ENCODE measurements at places on chromosomes 6 and 20. TPM values are rescaled to one million over a fixed set of nuclear protein-coding genes. Genes with fewer than 3 reads are reported as not detected.

DNA sequence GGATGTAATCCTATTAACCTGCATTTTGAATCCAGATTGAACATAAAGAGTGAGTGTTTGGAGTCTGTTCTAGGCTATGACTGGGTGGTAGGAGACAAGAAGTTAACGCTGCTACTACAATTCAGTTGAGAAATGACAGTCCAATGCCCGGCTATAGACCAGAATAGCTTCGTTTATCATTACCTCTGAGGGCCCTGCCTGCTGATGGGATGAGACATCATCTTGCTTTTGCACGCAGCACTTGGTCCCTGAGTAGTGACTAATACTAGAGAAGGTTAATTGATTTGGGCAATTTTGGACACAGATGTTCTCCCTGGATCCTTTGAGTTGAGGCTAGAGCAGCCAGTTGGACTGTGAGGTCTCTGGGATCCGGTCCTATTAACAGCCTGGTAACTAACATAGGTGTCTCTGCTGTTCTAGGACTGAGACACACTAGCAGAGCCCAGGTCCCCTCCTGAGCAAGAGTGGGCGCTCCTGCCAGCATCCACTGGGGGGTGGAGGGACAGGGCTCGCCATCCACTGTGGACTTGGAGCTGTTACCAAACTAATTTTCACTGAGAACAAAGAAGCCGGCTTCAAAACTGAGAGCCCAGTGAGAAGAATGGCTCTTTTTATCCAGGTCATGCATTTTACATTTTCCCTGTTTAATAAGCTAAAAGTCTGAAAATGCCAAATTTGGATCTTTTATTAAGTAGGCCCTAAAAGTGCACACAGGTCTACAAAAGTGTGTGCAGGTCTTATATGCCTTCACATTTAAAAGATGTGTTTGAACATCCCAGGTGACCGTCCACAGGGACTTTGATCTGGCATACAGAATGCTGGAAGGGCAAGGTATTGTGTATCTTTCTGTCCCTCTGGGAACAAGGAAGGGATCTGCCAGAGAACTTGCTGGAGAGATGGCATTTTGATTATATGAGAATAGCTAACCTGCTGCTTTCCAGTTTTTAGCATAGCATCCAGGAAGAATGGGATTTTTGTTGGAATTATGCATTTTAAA, 212.5 kb downstream of the CDH4 start:
- no peak for DNase-seq
- no peaks in the 10 kb centered on the region for H3K36me3 ChIP-seq
- no peaks in the 10 kb centered on the region for H3K27me3 ChIP-seq
- H3K4me3 ChIP-seq = no peak overlapping the region
- no peak overlapping the region for H3K27ac ChIP-seq

GRCh38 chr6:137363805-137364138, 130.4 kb downstream of the OLIG3 start:
- H3K27me3 ChIP-seq = no peaks in the 10 kb centered on the region
- H3K4me3 ChIP-seq = no peak overlapping the region
- no peak overlapping the region for H3K27ac ChIP-seq
- no peaks in the 10 kb centered on the region for H3K4me1 ChIP-seq

GRCh38 chr6:25612666-25613065, 39.3 kb upstream of the SCGN start:
- no peak for DNase-seq
- H3K4me3 ChIP-seq = no peak overlapping the region
- no peaks in the 10 kb centered on the region for H3K27me3 ChIP-seq
- no peak overlapping the region for H3K27ac ChIP-seq
- no peaks in the 10 kb centered on the region for H3K4me1 ChIP-seq

GRCh38 chr6:89597988-89598387, 40.6 kb downstream of the LYRM2 start:
- H3K27ac ChIP-seq = no peak overlapping the region
- no peaks in the 10 kb centered on the region for H3K27me3 ChIP-seq
- H3K4me1 ChIP-seq = no peaks in the 10 kb centered on the region
- H3K4me3 ChIP-seq = no peak overlapping the region
- no peaks in the 10 kb centered on the region for H3K36me3 ChIP-seq
- DNase-seq = peak; percentile 57

DNA sequence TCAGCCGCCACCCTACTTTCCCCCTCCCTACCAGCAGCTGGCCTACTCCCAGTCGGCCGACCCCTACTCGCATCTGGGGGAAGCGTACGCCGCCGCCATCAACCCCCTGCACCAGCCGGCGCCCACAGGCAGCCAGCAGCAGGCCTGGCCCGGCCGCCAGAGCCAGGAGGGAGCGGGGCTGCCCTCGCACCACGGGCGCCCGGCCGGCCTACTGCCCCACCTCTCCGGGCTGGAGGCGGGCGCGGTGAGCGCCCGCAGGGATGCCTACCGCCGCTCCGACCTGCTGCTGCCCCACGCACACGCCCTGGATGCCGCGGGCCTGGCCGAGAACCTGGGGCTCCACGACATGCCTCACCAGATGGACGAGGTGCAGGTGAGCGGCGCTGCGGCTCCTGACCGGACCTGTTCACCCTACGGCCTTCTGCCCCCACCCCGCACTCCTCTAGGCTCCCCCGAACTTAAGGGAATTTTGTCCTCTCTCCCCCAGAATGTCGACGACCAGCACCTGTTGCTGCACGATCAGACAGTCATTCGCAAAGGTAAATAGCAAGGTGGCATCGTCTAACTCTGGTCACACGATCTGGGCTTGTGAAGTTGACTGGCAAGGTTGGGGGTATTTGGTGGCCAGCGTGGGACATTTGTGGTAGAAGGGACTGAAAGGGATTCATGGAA, 2.3 kb downstream of the TFAP2C start:
- peaks cover 83% of the 10 kb centered on the region for H3K27me3 ChIP-seq
- H3K27ac ChIP-seq = no peak overlapping the region
- H3K4me3 ChIP-seq = no peak overlapping the region
- H3K36me3 ChIP-seq = no peaks in the 10 kb centered on the region

DNA sequence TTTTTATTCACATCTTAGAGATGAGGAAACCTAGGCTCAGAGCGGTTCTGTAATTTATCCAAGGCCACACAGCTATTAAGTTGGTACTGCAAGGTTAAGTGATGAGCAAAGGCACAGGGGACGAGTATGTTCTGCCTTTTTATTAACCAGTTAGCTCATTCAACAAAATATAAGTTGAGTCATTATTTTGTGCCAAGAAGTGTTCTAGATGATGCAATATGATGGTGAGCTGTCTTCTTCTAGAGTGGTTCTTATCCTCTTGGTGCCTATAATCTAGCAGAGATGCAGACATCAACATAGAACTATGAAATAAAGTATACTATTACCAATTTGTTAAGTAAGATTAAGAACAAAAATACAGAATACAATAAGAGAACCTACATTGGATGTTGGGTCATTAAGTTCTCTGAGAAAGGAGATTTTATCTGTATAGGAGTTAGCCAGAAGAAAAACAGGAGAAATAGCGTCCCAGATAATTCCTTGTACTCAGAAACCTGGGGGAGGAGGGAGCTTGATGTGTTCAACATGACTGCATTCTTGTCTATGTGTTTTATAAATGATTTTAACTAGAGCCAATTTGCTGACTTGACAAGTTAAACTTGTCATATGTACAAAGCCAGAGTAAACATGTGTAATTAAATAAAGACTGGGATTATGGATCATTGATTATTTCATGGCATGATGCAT, 122.3 kb downstream of the TBXT start:
- no peaks in the 10 kb centered on the region for H3K27me3 ChIP-seq
- H3K27ac ChIP-seq = no peak overlapping the region
- DNase-seq = no peak
- H3K4me3 ChIP-seq = no peak overlapping the region
- no peaks in the 10 kb centered on the region for H3K4me1 ChIP-seq

DNA sequence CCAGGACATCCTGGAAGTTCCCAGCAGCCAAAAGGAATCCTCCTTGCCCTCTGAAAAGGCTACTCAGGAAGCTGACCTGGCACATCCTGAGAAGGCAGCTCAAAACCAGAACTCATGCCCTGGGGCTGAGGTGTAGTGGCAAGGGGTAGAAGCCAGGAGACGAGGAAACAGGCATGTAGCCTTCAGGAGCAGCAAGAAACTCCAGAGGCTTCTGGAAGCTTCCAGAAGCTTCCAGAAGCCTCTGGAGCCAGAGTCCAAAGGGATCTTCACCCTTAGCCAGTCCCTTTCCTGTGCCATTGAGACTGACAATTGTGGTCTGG, 43.9 kb downstream of the BMP7 start:
- peaks cover 54% of the 10 kb centered on the region for H3K4me1 ChIP-seq
- peaks cover 20% of the 10 kb centered on the region for H3K27me3 ChIP-seq
- no peak for DNase-seq
- no peak overlapping the region for H3K4me3 ChIP-seq
- H3K36me3 ChIP-seq = no peaks in the 10 kb centered on the region
- H3K27ac ChIP-seq = no peak overlapping the region

GRCh38 chr6:148329596-148330381, 12.8 kb upstream of the SASH1 start:
- peak overlapping the region; percentile 47 for H3K27ac ChIP-seq
- no peak overlapping the region for H3K4me3 ChIP-seq
- DNase-seq = peak; percentile 51
- no peaks in the 10 kb centered on the region for H3K36me3 ChIP-seq
- H3K27me3 ChIP-seq = peaks cover 2% of the 10 kb centered on the region

GRCh38 chr20:47659904-47660601, 125.2 kb downstream of the SULF2 start:
- H3K27me3 ChIP-seq = no peaks in the 10 kb centered on the region
- H3K36me3 ChIP-seq = peaks cover 27% of the 10 kb centered on the region
- no peak overlapping the region for H3K27ac ChIP-seq
- no peak overlapping the region for H3K4me3 ChIP-seq

DNA sequence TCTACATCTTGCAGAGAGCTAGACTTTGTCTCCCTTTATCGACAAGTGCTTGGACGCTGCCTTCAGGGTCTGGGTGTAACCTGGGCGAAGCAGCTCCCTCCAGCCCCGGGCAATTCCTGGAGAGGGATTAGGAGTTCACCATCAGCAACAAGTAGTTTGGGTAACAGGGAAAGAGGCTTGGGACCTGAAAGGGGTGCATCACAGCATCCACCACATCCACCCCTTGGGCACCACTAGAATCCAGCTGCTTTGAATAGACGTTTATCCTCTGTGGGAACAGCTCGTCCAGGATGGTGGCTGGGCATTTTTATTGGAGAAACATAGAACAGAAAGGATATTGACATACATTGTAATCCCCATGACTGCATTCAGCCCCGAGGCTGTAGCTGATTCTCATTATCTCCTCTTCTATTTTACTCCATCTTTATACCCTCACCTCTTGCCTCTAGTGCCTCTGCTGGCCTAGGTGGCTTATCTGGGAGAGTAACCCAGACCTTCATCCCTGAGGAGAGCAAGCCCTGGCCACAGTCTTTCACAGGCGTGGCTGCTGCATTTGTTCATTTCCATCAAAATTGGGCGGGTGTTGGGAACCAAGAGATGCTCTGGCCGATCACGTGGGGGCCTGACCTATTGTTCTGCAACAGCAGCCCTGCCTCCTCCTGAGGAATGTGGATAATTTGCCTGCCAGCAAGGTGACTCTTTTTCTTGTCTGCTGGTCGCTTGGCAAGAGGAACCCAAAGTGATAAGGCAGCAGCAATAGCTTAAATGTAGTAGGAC, 109.2 kb upstream of the RALGAPA2 start:
- H3K36me3 ChIP-seq = no peaks in the 10 kb centered on the region
- no peak overlapping the region for H3K4me3 ChIP-seq
- H3K4me1 ChIP-seq = peaks cover 2% of the 10 kb centered on the region
- no peak for DNase-seq

GRCh38 chr6:93124006-93124632, 295.2 kb downstream of the EPHA7 start:
- no peaks in the 10 kb centered on the region for H3K4me1 ChIP-seq
- DNase-seq = peak; percentile 30
- no peaks in the 10 kb centered on the region for H3K36me3 ChIP-seq
- no peak overlapping the region for H3K27ac ChIP-seq
- no peaks in the 10 kb centered on the region for H3K27me3 ChIP-seq

GRCh38 chr6:24988562-24988961, 52.8 kb upstream of the RIPOR2 start:
- H3K4me1 ChIP-seq = peaks cover 4% of the 10 kb centered on the region
- H3K36me3 ChIP-seq = no peaks in the 10 kb centered on the region
- no peaks in the 10 kb centered on the region for H3K27me3 ChIP-seq
- H3K4me3 ChIP-seq = no peak overlapping the region
- no peak for DNase-seq

DNA sequence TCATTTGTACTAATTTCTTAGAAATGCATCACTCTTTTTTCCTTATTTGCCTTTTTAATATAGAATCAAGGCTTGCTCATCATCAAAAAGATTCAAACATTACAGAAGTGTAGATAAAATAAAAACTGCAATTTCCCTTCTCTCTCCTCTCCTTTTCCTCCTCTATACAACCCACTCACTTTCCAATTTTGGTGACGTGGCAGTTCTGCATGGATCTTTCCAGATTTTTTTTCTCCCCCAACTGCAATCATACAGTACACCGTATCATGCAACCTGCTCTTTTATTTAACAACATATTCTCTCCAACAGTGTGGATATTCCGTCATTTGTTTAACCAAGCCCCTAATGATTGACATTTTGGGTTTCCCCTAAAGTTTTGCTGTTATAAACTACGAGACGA, 140.5 kb downstream of the BFSP1 start:
- no peaks in the 10 kb centered on the region for H3K4me1 ChIP-seq
- H3K27me3 ChIP-seq = no peaks in the 10 kb centered on the region
- no peaks in the 10 kb centered on the region for H3K36me3 ChIP-seq
- H3K27ac ChIP-seq = no peak overlapping the region
- DNase-seq = no peak
- no peak overlapping the region for H3K4me3 ChIP-seq

- DNase-seq = peak; percentile 59
- H3K4me3 ChIP-seq = no peak overlapping the region
- H3K4me1 ChIP-seq = peaks cover 2% of the 10 kb centered on the region
- no peaks in the 10 kb centered on the region for H3K27me3 ChIP-seq
- H3K27ac ChIP-seq = peak overlapping the region; percentile 38
- H3K36me3 ChIP-seq = no peaks in the 10 kb centered on the region
Observed at GRCh38 chr6:71049198-71049770, 92.4 kb upstream of the B3GAT2 start.

DNA sequence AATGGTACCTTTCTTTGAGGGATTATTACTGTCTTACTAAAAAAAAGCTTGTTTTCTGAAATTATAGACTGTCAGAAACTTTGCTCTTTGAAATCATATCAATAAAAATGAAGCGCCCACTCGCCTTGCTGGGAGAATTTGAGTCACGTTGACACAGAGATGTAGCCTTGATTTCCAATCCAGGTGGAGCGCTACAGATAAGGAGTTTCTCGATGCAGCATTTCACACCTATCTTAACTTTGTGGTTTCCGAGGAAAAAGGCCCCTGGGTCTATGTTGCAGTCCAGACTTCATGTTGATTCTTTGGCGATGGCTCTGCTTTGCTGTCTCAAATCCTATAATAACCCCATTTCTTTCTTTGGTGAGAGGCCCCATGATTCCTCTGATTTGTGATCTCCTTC, 158.1 kb upstream of the ARG1 start:
- no peaks in the 10 kb centered on the region for H3K36me3 ChIP-seq
- no peak for DNase-seq
- no peak overlapping the region for H3K4me3 ChIP-seq
- no peaks in the 10 kb centered on the region for H3K27me3 ChIP-seq

FUT9 gene
- 0.04 TPM for total RNA-seq

LBP gene
- not detected for total RNA-seq

TP53INP2 gene
- 2.4 TPM for total RNA-seq

DAAM2 gene
- 25.8 TPM for total RNA-seq

CLPSL2 gene
- not detected for total RNA-seq

FAM83B gene
- total RNA-seq = under 0.01 TPM

DSTN gene
- 145 TPM for total RNA-seq

INSM1 gene
- total RNA-seq = 0.04 TPM

TEAD3 gene
- 20.6 TPM for total RNA-seq

TRIM10 gene
- total RNA-seq = 0.18 TPM

Measured in muscle of leg (tissue), 16 donors.